ENCODE measurements at places on chromosomes 16 and 17.

DNA sequence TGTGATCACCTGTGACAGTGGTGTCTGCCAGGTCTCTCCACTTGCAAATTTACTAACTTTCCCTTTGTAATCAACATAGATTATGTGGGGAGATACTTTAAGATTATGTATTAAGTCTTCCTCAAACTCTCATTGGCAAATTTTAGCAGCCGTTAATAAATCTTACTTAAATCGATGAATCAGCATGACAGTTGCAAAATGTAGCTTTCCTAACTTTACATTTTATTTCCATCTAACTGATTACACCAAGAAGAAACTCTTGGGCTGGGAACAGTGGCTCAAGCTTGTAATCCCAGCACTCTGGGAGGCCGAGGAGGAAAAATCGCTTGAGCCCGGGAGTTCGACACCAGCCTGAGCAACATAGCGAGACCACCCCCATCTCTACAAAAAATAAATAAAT is 23.3 kb upstream of the CPNE2 start:
- no peak for DNase-seq

GRCh38 chr17:19897090-19897837 is 29.5 kb upstream of the ULK2 start:
- DNase-seq: no peak

GRCh38 chr17:35773129-35773528 is 12.4 kb downstream of the C17orf50 start:
- no peak for DNase-seq

DNA sequence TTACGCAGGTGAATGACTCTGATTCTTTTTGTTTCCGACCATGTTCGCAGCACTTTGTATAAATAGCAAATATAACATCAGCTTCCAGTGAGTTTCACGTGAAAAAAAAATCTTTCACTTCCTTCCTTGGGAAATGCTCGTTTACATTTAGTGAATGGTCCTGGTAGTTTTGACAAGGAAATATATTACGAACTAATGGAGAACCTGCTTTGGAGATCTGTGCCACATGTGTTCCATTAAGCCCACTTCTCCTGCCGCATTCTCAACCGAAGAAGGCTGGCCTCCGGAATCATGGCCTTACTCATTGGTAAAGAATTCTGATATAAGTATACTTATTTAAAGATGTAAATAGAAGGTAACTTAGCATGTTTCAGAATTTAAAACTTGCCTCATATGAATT is 3.6 kb downstream of the CRAMP1 start:
- no peak for DNase-seq

DNA sequence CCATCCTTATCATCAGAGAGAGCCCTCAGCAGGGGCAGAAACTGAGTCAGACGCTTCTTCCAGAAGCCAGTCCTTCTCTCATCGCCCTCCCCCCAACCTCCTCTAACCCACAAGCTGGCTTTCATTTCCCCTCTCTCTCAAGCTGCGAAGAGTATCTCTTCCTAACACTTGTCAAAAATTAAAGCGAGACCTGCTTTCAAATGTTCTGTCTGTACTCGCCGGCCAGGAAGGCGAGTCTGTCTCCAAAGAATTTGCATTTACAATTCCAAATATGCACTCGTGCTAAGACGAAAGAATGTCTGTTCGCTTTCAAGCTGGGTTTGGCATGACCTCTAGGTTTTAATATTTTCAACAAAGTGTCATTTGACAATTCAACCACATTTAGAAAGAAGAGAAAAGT is 140.4 kb downstream of the RGS9 start:
- no peak for DNase-seq

- no peak for DNase-seq
Measured at GRCh38 chr16:35690413-35690812, 2231.0 kb downstream of the TP53TG3F start.

DNA sequence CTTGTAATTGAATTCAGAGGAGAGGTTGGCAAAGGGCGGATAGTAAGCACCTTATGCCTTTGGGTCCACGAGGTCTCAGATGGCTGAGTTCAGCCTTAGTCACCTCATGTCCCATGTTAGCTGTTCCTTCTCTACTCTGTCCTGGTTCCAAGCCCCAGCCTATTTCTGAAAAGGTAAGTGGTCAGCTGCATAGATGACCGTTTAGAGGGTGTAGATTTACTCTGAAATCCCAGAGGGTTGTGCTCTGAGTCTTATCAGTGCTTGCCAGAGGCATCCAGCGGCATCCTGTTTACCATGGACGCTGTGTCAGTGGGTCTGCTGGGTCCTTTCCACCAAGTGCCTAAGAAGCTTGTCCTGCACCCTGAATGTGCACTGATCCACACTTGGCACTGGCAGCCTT is 1.9 kb downstream of the ZNF778 start:
- no peak for DNase-seq

DNA sequence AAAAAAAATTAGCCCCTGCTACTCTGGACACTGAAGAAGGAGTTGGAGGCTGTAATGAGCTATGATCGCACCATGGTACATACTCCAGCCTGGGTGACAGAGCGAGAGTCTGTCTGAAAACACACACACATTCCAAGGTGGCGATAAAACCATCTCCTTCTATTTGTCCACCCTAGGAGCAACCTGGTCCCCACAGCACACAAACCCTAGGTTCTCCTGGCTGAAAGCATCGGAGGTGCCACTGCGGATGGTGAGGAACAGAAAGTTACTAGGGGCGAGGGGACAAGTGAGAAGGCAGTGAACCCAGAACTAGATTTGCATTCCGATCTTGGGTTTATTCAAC is 1.4 kb upstream of the ECI1 start:
- no peak for DNase-seq

- DNase-seq: no peak
Measured at GRCh38 chr16:82301146-82301755, 131.2 kb upstream of the MPHOSPH6 start.

DNA sequence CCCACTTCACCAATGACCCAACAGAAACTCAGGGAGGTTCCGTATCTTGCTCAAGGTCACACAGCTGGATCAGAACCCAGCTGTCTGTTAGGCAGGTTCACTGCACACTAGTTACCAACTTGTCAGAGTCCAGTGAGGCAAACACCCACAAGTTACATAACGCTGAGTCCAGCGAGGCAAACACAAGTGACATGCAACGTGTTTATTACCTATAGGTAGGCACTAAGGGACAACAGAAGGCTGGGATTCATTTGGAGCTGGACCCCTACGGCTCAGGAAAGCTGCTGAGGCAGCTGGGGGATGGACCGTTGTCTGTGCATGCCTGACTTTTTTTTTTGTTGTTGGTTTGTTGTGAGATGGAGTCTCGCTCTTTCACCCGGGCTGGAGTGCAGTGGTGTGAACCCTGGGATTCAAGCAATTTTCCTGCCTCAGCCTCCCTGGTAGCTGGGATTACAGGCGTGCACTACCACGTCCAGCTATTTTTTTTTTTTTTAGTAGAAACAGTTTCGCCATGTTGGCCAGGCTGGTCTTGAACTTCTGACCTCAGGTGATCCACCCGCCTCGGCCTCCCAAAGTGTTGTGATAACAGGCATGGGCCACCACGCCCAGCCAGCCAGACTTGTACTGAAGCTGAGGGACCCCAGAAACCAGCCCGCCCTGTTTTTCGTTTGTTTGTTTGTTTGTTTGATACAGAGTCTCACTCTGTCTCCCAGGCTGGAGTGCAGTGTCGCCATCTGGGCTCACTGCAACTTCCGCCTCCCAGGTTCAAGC is 1.9 kb upstream of the RSAD1 start:
- no peak for DNase-seq

GRCh38 chr17:78323826-78324390 is 36.0 kb downstream of the SOCS3 start:
- DNase-seq: no peak

GRCh38 chr16:83960521-83961249 is 7.4 kb upstream of the NECAB2 start:
- no peak for DNase-seq

- DNase-seq: no peak
Measured at GRCh38 chr16:82935766-82936165, 309.0 kb downstream of the CDH13 start.

GRCh38 chr17:81440511-81441244 is 45.4 kb downstream of the BAHCC1 start:
- DNase-seq: peak; percentile 93

- DNase-seq: peak; percentile 67
Measured at GRCh38 chr17:2170023-2170422, 115.1 kb downstream of the HIC1 start.

GRCh38 chr17:36117505-36118382 is 14.1 kb downstream of the CCL4 start:
- DNase-seq: no peak

GRCh38 chr16:63653044-63653839 is 1468.6 kb downstream of the CDH11 start:
- DNase-seq: no peak

DNA sequence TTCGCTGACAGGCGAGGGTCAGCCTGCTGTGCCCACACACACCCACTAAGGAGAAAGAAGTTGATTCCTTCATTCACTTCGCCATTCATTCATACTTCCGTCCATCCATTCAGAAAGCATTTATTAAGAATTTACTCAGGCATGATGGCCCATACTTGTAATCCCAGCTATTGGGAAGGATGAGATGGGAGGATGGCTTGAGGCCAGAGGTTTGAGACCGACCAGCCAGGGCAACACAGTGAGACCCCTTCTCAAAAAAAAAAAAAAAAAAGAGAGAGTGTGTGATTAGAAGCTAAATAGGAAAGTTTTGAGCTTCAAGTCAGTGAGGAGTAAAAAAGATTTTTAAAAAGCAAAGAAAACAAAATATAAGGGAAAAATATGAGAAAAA is 8.7 kb downstream of the CES2 start:
- DNase-seq: no peak

GRCh38 chr17:72714357-72714966 is 378.0 kb downstream of the SLC39A11 start:
- no peak for DNase-seq

- DNase-seq: no peak
Measured at GRCh38 chr17:67055041-67055443, 10.7 kb downstream of the CACNG1 start.

GRCh38 chr17:17303847-17304490 is 796 bp downstream of the NT5M start:
- no peak for DNase-seq

DNA sequence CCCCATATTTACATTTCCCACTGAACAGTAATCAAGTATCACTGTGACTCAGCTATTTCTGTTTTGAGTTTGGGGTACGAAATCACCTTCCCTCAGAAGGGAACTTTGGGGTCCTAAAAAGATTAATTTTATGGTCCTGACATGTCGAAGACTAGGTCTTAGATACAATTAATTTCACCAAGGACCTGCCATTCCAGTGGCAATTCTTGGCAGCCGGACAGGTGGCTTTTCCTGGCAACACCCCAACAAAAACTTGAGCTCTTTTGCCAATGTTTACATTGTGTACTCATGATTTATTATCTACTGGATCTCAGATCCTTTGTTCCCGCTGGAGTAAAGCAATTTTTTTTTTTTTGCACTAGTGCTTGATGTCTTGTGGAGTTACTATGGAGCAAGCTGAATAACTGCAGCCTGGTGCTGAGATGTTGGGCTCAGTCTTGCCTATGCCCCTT is 14.4 kb downstream of the SLFN5 start:
- DNase-seq: no peak

DNA sequence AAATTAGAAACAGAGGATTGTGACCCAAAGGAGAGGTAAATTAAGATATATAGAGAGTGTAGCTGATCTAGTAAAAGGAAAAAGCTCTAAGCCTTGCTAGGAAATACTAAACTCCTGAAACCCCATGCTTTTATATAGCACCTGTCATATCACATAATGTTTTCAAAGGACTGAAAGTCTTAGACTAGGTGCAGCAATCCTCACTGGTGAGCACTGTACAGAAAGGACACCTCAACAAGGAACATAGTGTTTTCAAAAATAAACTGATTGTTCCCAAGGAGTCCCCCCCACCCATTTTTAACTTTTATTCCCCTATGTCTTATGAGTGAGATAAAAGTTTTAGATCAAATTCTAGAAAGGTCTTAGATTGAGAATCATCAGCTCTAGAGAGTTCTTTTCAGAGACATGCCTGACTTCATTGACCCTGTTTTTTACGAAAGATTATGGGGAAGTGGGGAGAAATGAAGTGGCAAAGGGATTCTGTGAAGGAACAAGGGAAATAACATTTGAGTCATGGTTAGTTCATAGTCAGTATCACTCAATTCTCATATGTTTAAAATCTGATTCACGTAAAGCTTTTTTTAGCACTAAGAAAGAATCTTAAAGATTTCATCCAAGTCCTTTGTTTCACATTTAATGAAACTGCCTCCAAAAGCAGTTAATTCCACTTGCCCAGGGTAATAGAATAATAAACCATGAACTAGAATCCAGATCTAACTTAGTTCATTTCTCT is 166.4 kb downstream of the CYB561 start:
- DNase-seq: no peak

DNA sequence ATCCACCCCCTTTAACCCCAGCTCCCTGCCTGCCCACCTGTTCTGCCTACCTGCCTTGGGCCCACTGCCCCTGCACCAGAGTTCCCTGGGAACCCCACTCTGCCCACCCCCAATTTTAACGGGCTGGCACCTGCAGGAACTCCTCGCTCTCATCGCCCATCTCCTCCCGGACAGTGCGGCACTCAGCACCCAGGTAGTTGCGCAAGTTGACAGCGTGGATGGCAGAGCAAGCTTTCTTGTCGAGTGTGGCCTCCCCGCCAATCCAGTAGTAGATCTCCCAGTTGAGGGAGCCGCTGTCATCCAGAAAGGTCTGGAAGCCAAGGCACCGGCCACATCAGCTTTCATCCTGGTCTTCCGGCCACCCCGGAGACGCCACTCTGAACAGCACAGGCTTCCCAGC is 7.8 kb downstream of the FLII start:
- DNase-seq: no peak

- DNase-seq: no peak
Measured at GRCh38 chr17:1475321-1475854, 17.1 kb downstream of the MYO1C start.

GRCh38 chr16:69796285-69797118 is 34.4 kb downstream of the WWP2 start:
- DNase-seq: peak; percentile 54

DNA sequence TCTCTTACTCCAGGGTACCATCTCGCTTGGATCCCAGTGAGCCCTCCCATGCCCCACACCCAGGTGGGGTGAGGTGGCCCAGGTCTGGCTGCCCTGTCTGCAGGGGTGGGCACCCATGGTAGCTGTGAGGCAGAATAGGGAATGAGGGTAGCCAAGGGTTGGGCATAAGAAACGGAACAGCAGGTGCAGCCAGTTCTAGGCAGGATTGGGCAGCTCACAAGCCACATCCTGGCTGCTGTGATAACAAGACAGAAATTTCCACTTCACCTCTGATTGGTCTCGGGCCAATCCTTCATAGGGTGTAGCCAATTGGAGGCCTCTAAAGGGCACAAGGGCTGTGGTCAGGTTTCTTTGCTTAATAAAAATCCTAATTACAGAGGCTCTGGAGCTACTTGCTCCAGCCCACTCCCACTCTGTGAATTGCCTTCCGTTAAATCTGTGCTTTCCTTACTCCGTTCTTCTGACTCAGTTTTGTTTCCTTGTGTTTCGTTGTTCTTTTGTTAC is 1.5 kb upstream of the ARHGDIG start:
- DNase-seq: no peak

DNA sequence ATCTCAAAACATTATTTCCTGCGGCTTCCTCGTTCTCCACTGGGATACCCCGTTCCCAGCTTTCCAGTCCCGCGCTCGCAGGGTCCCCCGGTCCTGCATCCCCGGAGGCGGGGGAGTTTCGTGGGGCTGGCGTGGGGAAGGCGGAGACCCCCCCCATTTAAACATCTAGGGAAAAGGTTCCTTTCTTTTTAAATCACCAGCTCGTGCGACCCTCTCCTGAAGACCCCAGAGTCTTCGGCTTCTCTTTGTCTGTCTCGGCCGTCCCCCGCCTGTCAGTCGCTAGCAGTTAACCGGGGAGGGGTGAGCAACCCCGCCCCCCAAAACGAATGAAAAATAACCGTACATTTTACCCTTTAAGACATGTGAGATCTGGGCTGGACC is 473 bp upstream of the IGF2BP1 start:
- DNase-seq: no peak
